Left lung (tissue), 14 donors: ENCODE measurements at places on chromosomes 5 and 9. TPM values are rescaled to one million over a fixed set of nuclear protein-coding genes. Genes with fewer than 3 reads are reported as not detected.

LRRC14B gene
- polyA plus RNA-seq, result 0.11 TPM

ANKDD1B gene
- polyA plus RNA-seq, result 4.3 TPM

DNA sequence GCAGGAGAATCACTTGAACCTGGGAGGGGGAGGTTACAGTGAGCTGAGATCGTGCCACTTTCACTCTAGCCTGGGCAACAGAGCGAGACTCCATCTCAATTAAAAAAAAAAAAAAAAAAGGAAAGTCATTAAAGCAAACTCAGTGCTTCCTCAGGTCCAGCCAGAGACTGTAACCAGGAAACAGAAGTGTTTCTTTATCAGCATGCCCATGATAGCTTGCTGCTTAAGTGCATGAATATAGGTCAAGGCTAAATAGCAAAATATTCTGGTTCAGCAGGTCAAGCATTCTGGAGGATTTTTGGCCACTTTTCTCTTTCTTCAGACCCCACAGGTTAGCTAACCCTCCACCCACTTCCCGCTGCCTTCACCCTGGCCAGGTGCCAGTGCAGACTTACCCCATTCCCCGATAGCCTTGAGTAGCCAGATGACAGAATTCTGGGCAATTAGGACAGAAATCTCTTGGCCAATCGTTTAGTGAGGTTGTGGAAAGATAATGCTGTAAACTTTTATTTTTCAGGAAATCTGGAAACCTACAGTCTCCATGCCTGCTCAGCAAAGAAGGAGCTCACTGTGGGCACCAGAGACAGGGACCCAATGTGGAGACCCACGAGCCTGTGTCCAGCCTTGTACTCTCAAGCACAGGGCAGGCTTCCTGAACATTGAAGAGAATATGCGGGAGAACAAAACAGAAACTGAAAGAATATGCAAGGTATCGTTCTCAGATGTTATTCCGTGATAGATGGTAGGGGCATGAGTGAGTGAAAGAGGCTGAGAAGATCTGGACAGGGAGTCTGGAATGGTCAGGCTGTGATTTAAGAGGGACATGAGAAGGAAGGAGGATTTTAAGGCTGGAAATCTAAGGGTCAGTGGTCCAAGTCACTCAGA, 4.2 kb upstream of the UGT3A2 start:
- H3K4me1 ChIP-seq, result peaks cover 3% of the 10 kb centered on the region
- peaks cover 11% of the 10 kb centered on the region for H3K27me3 ChIP-seq
- DNase-seq, result no peak
- no peak overlapping the region for H3K27ac ChIP-seq
- H3K36me3 ChIP-seq, result no peaks in the 10 kb centered on the region

- H3K27me3 ChIP-seq, result no peaks in the 10 kb centered on the region
- H3K4me1 ChIP-seq, result no peaks in the 10 kb centered on the region
- no peaks in the 10 kb centered on the region for H3K36me3 ChIP-seq
- no peak overlapping the region for H3K4me3 ChIP-seq
These were observed 29.1 kb upstream of the IRX4 start for GRCh38 chr5:1911773-1912235.

DNA sequence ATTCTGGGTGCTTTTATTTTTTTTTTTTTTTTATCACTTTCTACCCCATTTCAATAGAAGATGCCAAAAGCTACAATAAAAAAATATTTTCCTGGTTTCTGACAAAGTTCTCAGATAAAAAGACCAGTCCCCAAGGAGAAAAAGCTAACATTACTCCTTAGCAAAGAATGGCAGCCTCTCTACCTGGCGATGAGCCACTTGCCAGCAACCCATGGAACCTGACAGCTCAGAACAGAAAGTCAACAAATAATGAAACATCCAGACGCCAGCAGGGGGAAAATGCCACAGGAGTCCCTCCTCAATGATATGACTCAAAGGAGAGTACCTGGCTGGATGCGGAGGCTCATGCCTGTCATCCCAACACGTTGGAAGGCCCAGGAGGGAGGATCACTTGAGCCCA, 123.2 kb downstream of the MYO10 start:
- DNase-seq, result no peak
- H3K27ac ChIP-seq, result no peak overlapping the region
- no peaks in the 10 kb centered on the region for H3K27me3 ChIP-seq
- no peak overlapping the region for H3K4me3 ChIP-seq
- H3K36me3 ChIP-seq, result no peaks in the 10 kb centered on the region

GRCh38 chr9:134473141-134474054, 147.1 kb downstream of the RXRA start:
- DNase-seq, result no peak
- H3K27me3 ChIP-seq, result no peaks in the 10 kb centered on the region
- no peak overlapping the region for H3K4me3 ChIP-seq
- H3K4me1 ChIP-seq, result peaks cover 8% of the 10 kb centered on the region
- no peaks in the 10 kb centered on the region for H3K36me3 ChIP-seq

SGCD gene
- 10.9 TPM for polyA plus RNA-seq

GRCh38 chr9:136748666-136749611, 614 bp upstream of the LCN6 start:
- H3K4me3 ChIP-seq, result no peak overlapping the region
- H3K36me3 ChIP-seq, result no peaks in the 10 kb centered on the region
- DNase-seq, result peak; percentile 53
- no peak overlapping the region for H3K27ac ChIP-seq
- H3K27me3 ChIP-seq, result peaks cover 6% of the 10 kb centered on the region

GRCh38 chr9:129708793-129709192, 43.3 kb downstream of the PRRX2 start:
- peaks cover 9% of the 10 kb centered on the region for H3K4me1 ChIP-seq
- H3K27ac ChIP-seq, result no peak overlapping the region
- no peaks in the 10 kb centered on the region for H3K36me3 ChIP-seq
- DNase-seq, result no peak
- no peak overlapping the region for H3K4me3 ChIP-seq
- peaks cover 20% of the 10 kb centered on the region for H3K27me3 ChIP-seq

ESM1 gene
- 6.6 TPM for polyA plus RNA-seq

- H3K4me3 ChIP-seq, result no peak overlapping the region
- H3K4me1 ChIP-seq, result no peaks in the 10 kb centered on the region
- no peaks in the 10 kb centered on the region for H3K36me3 ChIP-seq
- DNase-seq, result no peak
- no peaks in the 10 kb centered on the region for H3K27me3 ChIP-seq
- no peak overlapping the region for H3K27ac ChIP-seq
These were observed 27.4 kb upstream of the TMC1 start for GRCh38 chr9:72494051-72494450.

PROB1 gene
- polyA plus RNA-seq, result 0.76 TPM

IRGM gene
- polyA plus RNA-seq, result 0.70 TPM

- peak overlapping the region; percentile 100 for H3K27ac ChIP-seq
- peaks cover 45% of the 10 kb centered on the region for H3K4me1 ChIP-seq
- H3K27me3 ChIP-seq, result no peaks in the 10 kb centered on the region
- peaks cover 37% of the 10 kb centered on the region for H3K36me3 ChIP-seq
- no peak for DNase-seq
These were observed 671 bp downstream of the DUSP1 start for GRCh38 chr5:172770374-172770674.

DNA sequence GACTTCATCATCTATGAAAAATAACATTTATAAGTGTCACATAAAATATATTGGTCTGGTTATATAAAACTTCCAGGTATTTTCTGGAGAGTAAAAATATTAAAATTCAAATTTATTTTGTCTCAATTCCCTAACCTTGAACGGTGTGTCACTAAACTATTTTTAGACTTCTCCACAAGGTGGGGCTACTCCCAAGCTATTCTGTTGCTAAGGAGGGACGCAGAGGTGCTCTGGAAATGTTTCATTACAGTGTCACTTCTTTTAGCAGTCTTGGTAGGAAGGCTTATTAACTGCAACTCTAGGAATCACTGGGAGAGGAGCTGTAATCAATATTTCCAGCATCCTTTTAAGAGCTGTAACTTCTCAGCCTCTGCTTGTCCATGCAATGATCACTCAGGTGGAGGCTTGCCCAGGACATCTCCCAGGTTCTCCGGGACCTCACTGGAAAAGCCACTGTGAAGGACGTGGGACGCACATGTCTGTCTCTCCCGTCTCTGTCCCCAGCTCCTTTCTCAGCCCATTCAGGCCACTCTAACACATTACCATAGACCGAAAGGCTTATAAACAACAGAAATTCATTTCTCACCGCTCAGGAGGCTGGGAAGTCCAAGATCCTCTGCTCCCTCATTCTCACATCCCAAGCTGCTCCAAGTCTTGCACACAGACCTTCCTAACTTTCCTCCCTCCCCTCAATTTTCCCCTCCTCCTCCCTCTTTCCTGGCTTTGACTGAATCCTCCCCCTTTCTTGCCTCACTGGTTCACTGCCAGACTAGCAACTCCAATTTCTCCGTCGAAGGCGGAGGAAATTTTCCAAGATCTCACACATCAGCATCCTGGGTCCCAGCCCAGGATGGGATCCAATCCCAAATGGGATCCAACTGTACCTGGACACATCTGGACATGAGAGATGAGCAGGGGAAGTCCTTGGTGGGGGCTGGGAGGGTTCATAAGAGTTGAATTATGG, 32.7 kb upstream of the DNAH5 start:
- no peak for DNase-seq
- H3K27me3 ChIP-seq, result no peaks in the 10 kb centered on the region
- H3K27ac ChIP-seq, result no peak overlapping the region
- H3K4me1 ChIP-seq, result no peaks in the 10 kb centered on the region
- no peaks in the 10 kb centered on the region for H3K36me3 ChIP-seq
- H3K4me3 ChIP-seq, result no peak overlapping the region

GRCh38 chr5:62780888-62781287, 202.3 kb downstream of the LRRC70 start:
- H3K4me3 ChIP-seq, result no peak overlapping the region
- DNase-seq, result no peak
- H3K27me3 ChIP-seq, result no peaks in the 10 kb centered on the region
- no peak overlapping the region for H3K27ac ChIP-seq
- no peaks in the 10 kb centered on the region for H3K36me3 ChIP-seq

DNA sequence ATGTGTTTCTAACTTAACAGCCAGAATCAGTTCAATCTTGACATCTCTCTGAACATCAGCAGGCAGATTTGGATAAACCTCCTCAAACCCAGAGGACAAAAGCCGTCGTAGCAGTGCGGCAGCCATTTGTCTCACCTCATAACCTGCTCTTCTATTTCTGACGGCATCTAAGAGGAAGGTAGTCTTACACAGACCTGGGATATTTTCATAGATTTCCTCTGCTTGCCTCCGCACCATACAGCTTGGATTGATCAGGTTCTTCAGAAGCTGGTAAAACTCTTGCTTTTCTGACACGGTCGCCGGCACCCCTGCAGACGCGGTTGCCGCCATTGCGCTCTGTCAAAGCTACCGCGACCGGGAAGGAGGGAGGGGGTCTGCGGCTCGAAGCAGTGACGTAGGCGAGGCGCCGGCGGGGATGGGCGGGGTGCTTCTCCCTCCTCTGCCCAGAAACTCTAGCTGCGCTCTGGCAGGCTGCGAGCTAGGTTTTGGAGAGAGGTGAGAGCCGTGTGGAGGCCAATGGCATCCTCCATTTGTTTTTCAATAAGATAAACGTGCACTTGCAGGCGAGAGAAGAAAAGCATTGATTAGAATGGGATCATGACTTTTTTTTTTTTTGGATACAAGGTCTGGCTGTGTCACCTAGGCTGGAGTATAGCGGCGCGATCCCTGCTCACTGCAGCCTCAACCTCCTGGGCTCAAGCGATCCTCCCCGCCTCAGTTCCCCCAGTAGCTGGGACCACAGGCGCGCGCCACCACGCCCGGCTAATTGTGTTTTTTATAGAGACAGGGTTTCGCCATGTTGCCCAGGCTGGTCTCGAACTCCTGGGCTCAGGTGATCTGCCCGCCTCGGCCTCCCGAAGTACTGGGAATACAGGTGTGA, at the start of gene RANBP6:
TSS of gene RANBP6 (minus strand) at position 347 of the 880 bp plus-strand sequence. CDS start at position 330, 17 bp downstream.
- H3K27ac ChIP-seq, result peak within 1 kb of the TSS; percentile 85
- H3K4me3 ChIP-seq, result peak within 1 kb of the TSS; percentile 69
- H3K27me3 ChIP-seq, result no peaks in the 10 kb centered on the region
- DNase-seq, result peak; percentile 98
- H3K4me1 ChIP-seq, result peaks cover 8% of the 10 kb centered on the region

GRCh38 chr5:123112196-123112595, 23.2 kb downstream of the PRDM6 start:
- H3K27me3 ChIP-seq, result no peaks in the 10 kb centered on the region
- no peaks in the 10 kb centered on the region for H3K36me3 ChIP-seq
- no peaks in the 10 kb centered on the region for H3K4me1 ChIP-seq
- no peak overlapping the region for H3K27ac ChIP-seq
- no peak for DNase-seq

TMEFF1 gene
- polyA plus RNA-seq, result 3.8 TPM

KCNN2 gene
- polyA plus RNA-seq, result 4.5 TPM

GRCh38 chr9:83598487-83598886, 24.5 kb upstream of the IDNK start:
- DNase-seq, result no peak
- H3K36me3 ChIP-seq, result no peaks in the 10 kb centered on the region
- H3K4me1 ChIP-seq, result no peaks in the 10 kb centered on the region
- no peaks in the 10 kb centered on the region for H3K27me3 ChIP-seq

COL15A1 gene
- polyA plus RNA-seq, result 9.0 TPM

DNA sequence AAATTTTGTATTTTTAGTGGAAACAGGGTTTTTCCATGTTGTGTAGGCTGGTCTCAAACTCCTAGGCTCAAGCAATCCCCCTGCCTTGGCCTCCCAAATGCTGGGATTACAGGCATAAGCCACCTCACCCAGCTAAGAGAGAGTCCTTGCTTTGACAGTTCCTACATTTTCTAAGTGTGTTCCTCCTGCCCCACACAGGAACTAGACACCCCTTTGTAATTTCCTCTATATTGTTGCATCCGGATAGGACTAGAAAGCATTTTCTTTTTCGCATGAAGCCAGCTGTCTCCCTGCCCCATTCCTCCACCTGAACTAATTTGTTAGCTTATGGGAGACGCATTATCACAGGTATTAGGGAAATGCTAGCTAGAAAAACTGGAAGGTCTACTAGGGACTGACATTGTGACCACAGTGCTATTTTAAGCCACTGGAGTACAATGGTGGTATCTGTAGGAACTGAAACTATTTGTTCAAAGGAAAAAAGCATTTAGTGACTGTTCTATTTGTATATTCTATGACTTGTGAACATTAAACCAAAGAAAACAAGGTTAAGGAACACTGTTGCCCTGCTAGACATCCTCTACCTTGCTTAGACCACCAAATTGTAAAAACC, 214.1 kb downstream of the SMARCA2 start:
- no peak for DNase-seq
- peak overlapping the region; percentile 57 for H3K27ac ChIP-seq
- no peaks in the 10 kb centered on the region for H3K36me3 ChIP-seq
- H3K4me1 ChIP-seq, result no peaks in the 10 kb centered on the region
- no peaks in the 10 kb centered on the region for H3K27me3 ChIP-seq

- H3K36me3 ChIP-seq, result no peaks in the 10 kb centered on the region
- no peak overlapping the region for H3K4me3 ChIP-seq
- H3K27ac ChIP-seq, result no peak overlapping the region
- no peak for DNase-seq
These were observed 25.4 kb downstream of the RGMB start for GRCh38 chr5:98798847-98799246.

GRCh38 chr9:16213781-16214515, 656.5 kb downstream of the BNC2 start:
- no peaks in the 10 kb centered on the region for H3K27me3 ChIP-seq
- H3K4me3 ChIP-seq, result no peak overlapping the region
- H3K27ac ChIP-seq, result peak overlapping the region; percentile 41
- H3K36me3 ChIP-seq, result no peaks in the 10 kb centered on the region
- DNase-seq, result peak; percentile 91
